ENCODE measurements at places on chromosomes 1 and 21. TPM values are rescaled to one million over a fixed set of nuclear protein-coding genes. Genes with fewer than 3 reads are reported as not detected.

GRCh38 chr1:45535988-45536766, 14.4 kb upstream of the AKR1A1 start:
- DNase-seq: no peak

DNA sequence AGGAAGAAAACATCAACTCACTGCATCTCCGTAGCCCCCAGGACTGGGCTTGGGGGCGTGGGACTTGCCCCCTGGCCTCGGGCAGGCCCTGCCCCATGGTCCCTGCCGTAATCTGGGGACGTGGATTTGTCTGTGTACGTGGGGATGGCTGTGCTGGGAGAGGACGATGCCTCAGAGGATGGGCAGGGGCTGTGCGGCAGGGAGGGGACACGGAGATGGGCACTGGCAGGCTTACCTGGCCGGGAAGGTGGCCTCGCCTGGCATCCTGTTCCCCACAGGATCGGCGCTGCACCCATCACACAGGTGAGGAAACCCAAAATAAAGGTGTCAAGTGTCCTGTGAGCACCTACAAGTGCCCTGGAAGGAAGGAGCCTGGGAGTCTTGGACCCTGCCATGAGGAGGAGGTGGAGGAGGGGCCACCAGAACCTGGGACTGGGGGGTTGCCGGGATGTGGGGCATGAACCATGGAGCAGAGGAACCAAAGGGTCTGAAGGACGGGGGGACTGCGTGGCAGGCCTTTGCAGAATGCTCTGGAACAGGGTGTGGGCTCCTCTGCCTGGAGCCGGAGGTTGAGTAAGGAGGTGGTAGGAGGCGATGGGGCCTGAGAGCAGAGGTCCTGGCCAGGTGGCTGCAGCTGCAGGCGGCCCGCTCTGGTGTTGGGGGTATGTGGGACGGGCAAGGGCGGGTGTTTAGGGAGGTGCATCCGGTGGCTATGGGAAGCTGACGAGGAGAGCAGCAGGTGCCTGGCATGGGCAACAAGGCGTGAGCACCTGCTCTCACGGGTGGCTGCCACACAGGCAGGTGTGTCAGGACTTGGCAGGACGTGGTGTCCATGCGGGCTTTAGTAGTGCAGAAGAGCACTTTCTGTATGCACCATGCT, 27.8 kb upstream of the LRRC3 start:
- DNase-seq: no peak

Gene CHIA
- total RNA-seq: not detected

Gene CXADR
- total RNA-seq: 0.75 TPM

All from activated CD4-positive, alpha-beta memory T cell treated with anti-CD3 and anti-CD28 coated beads for 36 hours (primary cell).